Activated CD4-positive, alpha-beta T cell treated with anti-CD3 and anti-CD28 coated beads for 4 hours (primary cell): ENCODE measurements at places on chromosomes 1 and 21.

GRCh38 chr1:192792628-192793027 lies 16.2 kb upstream of the RGS2 start:
- no peak for DNase-seq

DNA sequence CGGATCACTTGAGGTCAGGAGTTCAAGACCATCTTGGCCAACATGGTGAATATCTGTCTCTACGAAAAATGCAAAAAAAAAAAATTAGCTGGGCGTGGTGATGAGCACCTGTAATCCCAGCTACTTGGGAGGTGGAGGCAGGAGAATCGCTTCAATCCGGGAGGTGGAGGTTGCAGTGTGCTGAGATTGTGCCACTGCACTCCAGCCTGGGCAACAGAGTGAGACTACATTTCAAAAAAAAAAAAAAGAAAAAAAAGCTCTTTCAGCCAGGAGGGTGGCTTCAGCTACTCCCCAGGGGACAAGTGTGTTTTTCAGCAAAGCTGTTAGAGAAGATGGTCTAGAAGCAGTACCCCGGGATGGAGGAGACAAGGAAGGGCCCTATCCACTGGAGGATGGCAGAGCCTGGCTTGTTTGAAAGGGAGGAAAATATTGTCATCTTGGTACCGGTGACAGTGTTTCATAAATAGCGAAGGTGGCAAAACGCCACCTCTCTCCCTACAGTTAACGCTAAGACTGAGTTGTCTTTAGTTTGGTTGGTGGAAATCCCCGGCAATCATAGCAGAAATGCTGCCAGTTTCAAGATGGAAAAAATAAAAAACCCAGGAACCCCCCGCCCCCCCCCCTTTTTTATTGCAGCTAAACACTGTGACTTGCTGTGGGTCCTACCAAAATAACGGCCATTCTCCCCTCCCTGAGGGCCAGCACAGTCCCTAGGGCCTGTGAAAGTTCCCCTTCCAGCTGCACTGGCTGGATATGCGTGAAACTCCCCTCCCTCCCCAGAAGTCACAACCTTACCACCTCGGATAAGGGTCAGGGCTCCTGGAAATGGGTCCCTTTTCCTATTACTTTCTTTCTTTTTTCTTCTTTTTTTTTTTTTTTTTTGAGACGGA lies 3.5 kb downstream of the PIK3CD start:
- DNase-seq: peak; percentile 53

DNA sequence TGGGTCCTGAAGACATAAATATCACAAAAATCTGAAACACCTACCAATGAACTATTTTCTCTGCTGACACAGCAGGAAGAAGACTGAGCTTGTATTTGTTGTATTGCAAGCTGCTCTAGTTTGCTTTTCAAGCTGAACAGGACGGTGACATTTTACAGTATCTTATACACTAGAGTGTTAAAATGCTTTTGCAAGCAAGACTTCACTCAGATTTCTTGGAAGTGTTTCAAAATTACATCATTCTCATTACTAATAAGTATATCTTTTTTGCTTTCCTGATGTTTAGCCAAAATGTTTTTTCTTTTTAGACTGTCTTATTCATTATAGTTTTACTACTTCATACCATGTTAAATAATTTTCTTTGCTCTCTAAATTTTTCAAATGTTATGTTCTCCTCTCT lies 427.1 kb upstream of the CXADR start:
- no peak for DNase-seq

DNA sequence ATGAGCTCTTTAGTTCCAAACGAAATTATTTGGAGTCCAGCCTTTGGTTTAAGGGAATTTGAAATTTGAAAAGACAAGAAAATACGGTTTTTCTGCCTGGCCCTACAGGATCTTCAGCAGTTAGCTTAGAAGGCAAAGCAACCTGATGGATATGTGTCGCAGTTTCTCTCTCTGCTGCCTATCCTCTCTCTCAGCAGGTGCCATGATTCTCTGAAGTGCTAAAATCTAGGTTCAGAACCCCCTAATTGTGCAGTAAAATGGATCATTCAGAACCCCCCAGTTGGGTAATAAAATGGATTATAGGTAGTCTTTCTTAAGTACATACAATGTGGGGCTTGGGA lies 446 bp upstream of the DEPDC1 start:
- DNase-seq: no peak

DNA sequence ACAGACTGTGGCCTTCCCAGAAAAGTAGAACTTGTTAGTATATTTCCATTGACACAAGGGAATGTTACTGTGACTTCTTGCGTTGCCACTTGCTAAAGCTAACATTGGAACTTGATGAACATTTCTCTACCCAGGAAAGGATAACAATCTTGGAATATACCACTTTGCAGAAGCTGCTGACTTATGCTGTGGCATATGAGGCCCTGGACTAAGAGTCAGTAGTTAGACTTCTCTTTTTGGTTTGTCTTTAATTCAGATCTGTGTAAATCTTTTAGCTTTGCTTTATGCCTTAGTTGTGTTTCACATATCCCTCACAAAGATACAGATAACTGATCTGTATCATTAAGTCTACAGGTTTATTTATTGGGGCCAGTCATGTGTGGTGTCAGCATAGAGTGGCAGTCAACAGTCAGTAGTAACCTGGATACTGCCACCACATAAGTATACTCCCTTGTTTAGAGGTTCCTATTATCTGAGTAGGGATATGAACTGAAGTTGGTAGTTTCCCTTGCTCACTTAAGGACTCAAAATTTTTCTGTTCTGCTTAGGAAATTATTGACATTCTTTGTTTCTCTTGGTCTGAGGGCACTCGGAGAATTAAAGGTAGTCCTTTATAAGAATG lies 14.7 kb downstream of the RNF2 start:
- DNase-seq: no peak
